ENCODE measurements at places on chromosomes 12 and 14.

GRCh38 chr12:107760207-107760808, 629 bp downstream of the PRDM4 start:
- DNase-seq: peak; percentile 43

- no peak for DNase-seq
Measured at GRCh38 chr12:28941248-28941647, 207.8 kb upstream of the FAR2 start.

GRCh38 chr12:8817856-8818255, 4.6 kb upstream of the A2ML1 start:
- DNase-seq: no peak

DNA sequence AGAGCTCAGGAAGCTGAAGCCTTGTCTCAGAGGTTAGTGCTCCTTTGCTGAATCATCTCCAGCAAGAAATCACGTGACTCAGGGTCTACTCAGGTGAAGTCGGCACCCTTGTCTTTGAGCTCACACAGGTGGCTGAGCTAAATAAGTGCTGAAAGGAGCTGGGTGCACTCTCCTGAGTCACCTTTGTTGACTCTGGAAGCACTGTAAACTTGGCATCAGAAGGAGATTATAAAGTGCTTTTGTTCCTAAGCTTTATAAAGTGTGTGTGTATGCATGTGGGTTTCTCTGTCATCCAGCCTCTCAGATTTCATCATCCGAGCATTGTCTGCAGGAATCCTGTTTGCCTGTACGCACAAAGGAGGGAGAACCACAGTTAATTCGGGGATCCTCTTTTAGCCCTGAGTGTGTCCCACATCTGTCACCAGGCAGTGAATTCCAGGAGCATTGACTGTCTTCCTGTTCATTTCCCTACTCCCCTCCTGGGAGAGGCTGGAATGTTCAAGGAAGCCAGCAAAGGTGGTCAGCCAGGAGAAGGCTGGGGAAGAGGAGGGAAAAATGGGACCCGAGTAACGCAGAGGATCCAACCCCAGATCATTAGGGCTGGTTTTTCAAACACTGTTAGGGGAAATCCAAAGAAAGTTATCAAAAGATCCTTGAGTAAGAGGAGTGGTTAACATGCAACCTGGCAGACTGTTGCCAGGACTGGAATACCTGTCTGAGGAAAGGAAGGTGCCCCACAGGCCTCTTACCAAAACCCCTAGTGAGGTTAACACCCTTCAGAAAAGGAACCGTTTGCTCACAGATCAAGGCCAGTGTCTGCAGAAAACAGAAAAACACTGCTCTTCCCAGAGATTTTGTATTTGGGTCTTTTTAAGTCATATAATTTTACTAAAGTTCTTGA, 157.5 kb upstream of the HIF1A start:
- peak; percentile 57 for DNase-seq

- no peak for DNase-seq
Measured at GRCh38 chr14:95877633-95878032, 1.0 kb downstream of the TUNAR start.

GRCh38 chr12:64660237-64661018, 50.1 kb downstream of the RASSF3 start:
- DNase-seq: no peak

DNA sequence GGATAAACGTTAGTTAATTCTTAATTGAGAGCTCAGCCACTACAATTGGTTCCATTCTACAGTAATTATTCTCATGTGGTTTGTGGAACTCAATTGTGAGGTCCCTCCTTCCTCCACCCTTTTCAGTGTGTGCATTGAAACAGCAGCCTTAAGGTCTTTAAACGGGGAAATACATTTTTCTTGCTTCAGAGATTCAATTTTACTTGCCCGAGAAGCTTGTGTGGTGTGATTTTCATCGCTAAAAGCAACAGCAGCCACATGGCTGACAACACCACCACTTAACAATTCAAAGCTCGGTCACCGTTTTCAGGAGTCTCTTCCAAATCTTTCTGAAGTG, 733 bp upstream of the PPFIBP1 start:
- peak; percentile 4 for DNase-seq

- peak; percentile 20 for DNase-seq
Measured at GRCh38 chr14:71403656-71404055, 496.4 kb downstream of the PCNX1 start.

DNA sequence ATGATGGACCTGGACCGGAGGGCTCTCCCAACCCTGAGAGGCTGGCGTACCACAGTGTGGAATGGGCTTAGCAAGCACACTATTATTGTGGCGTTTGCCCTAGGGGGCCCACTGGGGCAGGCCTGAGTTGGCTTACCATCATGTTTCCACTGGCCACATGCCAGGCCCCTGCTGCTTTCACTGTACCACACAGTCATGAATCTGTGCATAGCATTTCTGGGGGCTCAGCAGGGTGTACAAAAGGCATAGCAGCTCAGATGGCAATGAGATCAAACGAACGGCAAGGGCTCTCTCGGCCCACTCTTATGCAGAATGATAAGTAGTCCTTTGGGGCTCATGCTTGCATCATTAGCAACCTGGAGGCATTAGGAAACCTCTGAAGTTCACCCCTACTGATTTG, 137.0 kb upstream of the HIF1A start:
- DNase-seq: no peak

GRCh38 chr12:24820872-24821271, 128.0 kb downstream of the BCAT1 start:
- no peak for DNase-seq

GRCh38 chr12:108156717-108157116, 27.6 kb downstream of the WSCD2 start:
- no peak for DNase-seq

GRCh38 chr12:54991161-54991990, 6.8 kb upstream of the TESPA1 start:
- DNase-seq: peak; percentile 24

DNA sequence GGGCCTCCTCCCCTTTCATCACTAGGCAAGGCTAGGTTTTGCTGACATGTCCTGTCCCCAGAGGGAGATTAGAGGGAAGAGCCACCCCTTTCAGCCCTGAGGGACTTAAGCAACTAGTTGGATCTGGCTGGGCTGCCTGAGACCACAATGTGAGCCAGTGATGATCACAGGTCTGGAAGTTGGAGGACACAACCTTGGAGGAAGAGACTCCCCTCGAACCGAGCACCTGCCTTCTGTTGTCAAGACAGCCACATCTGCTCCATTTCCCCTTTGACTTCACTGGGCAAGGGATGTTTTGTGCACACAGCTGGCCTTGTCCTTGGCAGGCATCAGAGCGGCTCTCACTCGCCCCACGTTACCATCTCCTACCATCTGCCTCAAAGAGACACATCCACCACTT, 31.4 kb downstream of the MVK start:
- no peak for DNase-seq

DNA sequence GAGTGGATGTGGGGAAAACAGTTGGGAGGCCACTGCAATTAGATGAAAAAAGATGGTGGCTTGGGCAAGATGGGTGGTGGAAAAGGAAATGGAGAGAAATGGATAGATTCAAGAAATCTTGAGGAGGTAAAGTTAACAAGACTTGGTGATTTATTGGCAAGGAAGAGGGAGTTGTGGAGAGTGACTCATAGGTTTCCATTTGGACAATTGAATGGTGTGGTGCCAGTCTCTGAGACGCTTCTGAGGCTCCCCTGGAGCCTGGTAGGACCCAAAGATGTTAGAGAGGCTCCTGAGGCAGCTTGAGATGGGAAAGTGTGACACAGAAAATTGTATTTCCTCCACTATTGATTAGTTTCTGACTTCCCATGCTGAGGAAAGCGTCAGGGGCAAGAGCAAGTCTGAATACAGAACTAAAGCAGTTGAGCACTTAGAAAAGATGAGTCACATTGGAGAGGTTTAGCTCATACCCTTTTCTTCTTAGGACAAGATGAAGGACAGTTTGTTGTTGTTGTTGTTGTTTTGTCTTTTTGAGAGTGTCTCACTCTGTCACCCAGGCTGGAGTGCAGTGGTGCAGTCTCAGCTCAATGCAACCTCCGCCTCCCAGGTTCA, 4.5 kb downstream of the PRPF40B start:
- DNase-seq: no peak

DNA sequence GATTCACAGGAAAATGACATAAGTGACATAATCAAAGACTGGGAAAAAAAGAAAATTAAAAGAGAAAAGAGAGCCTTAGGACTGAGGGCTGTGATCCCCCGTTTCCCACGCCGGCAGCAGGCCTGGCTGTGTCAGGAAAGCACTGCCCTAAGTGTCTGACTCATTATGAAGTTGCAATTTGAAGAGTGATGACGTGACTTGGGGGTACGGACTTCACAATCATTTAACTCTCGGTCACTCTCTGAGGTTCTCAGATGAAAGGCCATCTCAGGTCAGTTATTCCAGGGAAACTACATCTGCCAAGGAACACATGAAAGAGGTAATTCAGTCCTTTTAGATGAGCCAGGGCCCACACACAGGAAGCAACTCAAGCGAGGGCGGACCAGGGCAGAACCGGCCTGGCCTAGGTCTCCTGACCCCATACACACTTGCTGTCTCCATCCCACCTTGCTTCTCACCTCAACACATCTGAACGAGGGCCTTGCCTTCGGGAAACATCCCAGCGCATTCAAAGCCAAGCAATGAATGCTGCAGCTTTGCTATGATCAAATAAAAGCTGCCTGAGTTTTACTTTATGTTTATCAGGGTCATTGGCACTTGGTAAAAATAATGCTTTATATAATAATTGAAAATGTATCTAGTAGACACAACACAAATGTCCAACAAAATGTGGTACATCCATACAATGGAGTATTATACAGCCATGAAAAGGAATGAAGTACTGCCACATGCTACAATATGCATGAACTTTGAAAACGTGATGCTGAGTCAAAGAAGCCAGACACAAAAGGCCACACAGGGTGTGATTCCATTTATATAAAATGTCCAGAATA, 2.7 kb downstream of the SSH1 start:
- no peak for DNase-seq

- no peak for DNase-seq
Measured at GRCh38 chr12:21786041-21786531, 11.6 kb upstream of the KCNJ8 start.

DNA sequence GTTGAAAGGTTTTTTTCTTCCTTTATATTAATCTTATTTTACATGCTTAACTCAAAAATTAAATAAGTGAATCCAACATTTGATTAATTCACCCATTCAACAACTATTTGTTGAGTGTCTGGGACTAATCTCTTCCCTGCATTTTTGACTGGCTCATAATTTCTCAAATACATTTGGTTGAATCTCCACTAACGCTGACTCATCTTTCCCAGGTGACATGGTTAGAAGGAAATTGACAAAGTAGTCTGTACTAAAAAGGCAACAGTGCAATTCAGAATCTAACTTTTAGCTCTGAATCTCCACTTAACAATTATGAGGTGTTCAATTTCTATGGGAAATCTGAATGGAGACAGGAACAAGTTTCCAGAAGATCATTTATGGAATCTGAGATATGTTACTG, 88.9 kb downstream of the LIN7A start:
- no peak for DNase-seq

DNA sequence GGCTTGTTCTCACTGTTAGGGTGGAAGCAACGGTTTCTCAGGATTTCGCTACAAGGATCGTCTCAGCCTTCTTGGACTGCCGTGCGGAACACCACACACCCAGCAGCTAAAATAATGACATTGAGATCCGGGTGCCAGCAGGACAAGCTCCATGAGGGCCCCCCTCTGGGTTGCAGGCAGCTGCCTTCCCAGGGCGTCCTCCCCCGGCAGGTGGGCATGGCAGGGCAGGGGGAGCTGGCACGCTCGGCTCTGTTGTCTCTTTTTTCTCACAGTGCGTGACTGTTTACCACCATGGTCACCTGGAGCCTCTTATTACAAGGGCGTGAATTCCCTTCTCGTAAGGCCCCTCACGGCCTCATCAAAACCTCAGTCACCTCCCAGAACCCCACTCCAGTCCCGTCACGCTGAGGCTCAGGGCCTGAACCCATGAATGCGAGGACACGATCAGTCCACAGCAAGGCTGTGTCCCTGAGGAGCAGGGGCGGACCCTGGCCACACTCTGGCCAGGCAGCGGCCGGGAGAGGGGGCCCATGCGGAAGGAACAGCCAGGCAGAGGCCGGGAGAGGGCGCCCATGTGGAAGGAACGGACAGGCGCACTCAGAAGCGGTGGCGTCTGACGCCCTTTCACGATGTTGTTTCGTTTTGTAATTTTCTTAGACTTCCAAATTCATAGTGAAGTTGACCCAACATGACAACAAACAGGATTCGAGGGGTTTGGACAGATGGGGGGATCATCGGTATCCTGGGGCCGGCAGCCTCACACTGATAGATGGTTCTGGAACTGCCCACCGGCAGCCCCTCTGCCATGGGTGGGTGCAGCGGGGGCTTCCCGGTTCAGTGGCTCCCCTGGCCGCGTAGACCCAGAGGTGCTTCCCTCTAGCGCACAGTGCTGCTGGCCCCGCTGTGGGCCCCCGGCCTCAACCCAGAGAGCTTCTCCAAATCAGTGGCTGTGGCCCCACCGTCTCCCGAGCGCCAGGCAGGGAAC, 10.0 kb downstream of the LRCOL1 start:
- DNase-seq: peak; percentile 74

- peak; percentile 23 for DNase-seq
Measured at GRCh38 chr14:92863286-92864080, 59.5 kb upstream of the CHGA start.

DNA sequence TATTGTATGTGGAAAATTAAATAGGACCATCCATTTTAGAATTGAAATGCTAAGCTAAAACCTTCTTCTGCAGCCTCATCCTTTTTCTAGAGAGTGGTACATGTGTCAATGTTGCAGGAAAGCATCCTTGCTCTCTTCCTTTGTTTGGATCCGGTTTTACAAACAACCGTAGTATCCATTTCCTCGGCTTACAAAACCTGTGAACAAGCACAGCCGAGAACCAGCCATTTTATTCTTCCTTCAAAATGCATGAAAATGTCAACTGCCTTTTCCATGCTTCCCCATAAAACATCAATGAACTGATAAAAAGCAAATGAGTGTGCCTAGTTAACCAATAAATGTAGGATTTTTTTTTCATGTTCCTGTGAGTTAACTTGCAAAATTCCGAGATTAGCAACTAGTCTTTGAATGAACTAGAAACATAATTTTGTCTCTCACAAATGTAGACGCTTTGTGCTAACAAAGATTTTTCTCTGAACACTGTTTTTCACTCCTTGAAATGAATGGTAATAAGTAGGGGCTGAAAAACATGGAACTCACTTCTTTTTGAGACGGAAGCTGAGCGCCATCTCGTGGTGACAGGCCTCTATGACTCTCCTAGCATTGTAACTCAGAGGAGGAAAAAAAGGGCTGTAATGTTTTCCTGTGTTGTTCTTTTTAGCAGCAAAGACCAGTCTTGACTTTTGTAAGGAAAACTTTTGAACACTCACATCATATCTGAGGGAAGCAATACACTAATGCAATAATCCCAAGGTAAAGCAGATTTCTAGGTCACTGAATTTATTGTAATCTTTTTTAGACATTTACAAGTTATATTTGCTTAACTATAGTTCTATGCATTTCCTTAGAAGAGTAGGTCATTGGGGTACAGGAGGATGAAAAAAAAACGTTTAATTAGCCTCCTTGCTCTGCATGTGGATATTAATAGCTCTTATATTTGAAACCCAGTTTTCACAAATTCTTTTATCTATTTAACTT, 157.4 kb upstream of the FOXG1 start:
- DNase-seq: peak; percentile 39

DNA sequence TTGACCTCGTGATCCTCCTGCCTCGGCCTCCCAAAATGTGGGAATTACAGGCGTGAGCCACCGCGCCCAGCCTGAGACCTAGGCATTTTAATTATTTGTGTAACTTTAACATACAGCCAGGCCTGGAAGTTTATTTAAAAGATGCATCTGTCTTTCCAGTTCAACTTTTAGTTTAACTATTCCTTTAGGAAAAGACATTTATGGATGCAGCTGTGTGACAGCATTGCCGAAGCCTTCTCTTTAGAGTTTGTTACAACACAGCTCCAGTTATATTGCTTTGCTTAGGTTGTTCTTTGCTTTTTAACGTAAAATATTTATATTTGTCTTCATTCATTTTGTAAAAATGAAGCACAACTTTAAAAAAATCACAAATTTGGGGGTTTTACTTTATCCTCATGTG, 67.0 kb downstream of the DIP2B start:
- no peak for DNase-seq

Measured in RPMI8226 (cell line).